ENCODE measurements at places on chromosomes 1 and 21. TPM values are rescaled to one million over a fixed set of nuclear protein-coding genes. Genes with fewer than 3 reads are reported as not detected.
A peak's percentile ranks its signal among the peaks of the same experiment; 100 is the strongest.

DNA sequence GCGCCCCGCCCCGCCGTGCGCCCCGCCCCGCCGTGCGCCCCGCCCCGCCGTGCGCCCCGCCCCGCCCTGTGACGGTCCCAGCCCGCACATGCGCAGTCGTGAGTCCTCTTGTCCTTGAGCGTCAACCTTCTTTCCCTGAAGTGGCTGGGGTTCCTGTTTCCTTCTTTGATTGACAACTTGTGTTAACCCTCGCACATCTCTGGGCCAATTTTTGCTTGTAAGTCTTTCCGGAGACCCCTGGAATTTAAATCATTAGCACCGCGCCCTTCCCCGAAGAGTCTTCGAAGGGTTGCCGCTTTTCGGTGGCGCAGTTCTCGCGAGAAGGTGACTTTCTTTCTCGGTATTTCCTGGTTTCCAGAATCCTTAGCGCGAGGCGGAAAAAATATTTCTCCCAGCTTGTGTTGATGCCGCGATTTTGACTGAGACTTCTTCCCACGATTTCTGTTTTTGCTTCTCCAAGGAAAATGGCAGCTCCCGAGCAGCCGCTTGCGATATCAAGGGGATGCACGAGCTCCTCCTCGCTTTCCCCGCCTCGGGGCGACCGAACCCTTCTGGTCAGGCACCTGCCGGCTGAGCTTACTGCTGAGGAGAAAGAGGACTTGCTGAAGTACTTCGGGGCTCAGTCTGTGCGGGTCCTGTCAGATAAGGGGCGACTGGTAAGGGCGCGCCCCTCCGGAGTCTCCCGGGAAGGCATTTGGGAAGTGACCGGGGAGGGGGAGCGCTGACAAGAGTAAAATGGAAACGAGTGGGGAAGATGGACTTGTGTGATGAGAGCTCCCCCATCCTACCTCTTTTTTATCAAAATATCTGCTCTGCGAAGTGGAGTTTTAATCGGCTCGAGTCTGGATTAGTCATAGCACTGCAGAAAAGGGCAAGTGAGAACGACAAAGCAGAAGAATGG, at the start of gene RNPC3:
TSS of gene RNPC3 (plus strand) at position 93 of the 901 bp plus-strand sequence. CDS start at position 465, 372 bp downstream.
- peak; percentile 73 for DNase-seq

DNA sequence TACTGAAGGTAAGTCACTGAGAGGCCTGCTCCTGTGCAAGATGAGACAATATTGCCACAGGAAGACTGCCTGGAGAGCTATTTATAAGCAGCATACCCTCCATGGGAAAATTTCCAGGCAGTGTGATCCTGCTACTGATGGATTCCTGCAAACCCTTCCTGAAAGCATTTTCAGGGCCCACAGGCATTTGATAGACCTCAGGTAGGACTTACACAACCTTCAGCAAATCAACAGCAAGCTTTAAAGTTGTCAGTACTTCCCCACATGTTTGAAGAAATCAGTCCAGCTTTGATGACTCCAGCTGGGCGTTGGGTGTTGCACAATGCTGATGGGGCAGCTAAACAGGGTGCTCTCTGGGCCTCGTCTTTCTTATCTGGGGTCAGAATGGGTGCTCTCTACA, 108.8 kb downstream of the PLXNA2 start:
- no peak for DNase-seq

GRCh38 chr1:85700422-85700821, 7.8 kb downstream of the ZNHIT6 start:
- DNase-seq, result no peak

- peak; percentile 75 for DNase-seq
Measured at GRCh38 chr1:15128520-15129313, 24.8 kb upstream of the TMEM51 start.

HTR6 gene
- total RNA-seq, result not detected

DNA sequence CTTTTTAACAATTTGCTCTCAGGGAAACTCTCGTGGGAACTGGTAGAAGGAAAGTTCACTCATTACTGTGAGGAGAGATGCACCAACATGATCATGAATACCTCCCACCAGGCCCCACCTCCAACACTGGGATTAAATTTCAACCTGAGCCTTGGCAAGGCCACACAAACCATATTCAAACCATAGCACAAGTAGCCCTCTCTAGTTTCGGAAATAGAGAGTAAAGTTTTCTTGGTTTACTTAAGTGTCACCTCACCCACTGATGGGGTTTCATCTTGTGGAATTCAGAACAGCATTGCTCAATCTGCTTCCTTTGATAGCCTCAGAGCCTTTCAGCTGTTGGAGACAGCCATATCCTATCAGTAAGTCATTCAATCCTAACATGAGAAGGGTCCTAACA, 25.5 kb upstream of the CCSAP start:
- DNase-seq, result no peak

DNA sequence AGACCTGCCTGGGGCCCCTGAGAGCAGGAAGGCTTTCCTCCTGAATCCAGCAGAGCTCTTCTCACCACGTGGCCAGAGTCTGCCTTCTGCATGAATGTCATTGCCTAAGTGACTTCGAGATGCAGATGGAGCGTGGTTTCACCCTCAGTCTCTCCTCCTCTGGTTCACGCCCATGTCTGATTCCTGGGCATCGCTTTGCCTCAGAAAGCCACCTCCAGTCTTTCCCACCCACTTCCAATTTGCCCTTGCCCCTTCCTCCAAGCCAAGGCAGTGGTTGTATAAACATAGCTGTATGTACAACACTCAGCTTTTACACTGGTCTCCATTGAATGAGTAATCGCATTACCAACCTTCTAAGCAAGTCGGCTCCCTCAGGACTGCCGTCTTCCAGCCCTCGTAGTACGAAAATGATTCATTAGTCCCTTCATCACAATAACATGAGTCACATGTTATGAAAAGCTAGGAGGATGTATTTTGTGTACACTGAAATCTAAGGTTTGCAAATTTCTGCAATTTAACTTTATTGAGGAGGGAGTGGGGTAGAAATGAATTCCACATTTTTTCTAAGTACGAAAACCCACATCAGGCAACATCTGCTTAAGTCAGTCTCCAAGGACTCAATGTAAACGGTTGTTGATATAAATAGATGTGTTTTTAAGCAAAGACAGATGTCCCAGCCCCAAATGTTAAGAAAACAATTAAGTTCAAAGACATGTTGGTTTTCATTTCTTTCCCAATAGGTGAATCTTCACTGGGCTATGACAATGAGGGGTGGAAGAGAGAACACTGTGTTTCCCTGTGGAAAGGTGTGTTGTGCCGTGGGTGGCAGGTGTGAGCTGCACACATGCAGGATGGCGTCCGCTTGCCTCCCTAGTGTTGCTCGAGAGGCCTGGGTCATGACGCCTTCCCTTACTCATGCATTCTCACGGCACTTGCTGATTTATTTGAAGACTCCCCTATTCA, 32.3 kb upstream of the ETS2 start:
- no peak for DNase-seq

Measured in progenitor cell of endocrine pancreas (in vitro differentiated cells).